Stimulated activated CD4-positive, alpha-beta T cell treated with anti-CD3 and anti-CD28 coated beads, Interleukin-4, amount 100 ng/mL, for 24 hours (primary cell): ENCODE measurements at places on chromosomes 5 and 9.

DNA sequence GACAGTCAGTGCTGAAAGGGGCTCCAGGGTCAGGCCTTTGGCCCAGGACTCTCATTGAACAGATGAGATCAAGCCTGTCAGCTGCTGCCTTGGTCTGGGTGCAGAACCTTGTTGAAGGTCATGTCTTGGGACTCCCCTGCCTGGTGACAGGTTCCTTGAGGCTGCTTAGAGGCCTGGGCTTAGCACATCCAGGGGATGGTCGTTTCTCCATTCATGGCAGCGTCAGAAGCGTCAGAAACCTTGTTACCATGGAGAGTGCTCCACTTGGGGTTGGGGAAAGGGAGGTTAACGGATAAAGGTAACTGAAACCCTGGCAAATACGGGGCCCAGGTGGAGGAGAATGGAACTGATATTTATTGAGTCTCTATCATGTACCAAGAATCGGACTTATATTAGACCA lies 8.8 kb downstream of the ARPC5L start:
- DNase-seq: no peak

DNA sequence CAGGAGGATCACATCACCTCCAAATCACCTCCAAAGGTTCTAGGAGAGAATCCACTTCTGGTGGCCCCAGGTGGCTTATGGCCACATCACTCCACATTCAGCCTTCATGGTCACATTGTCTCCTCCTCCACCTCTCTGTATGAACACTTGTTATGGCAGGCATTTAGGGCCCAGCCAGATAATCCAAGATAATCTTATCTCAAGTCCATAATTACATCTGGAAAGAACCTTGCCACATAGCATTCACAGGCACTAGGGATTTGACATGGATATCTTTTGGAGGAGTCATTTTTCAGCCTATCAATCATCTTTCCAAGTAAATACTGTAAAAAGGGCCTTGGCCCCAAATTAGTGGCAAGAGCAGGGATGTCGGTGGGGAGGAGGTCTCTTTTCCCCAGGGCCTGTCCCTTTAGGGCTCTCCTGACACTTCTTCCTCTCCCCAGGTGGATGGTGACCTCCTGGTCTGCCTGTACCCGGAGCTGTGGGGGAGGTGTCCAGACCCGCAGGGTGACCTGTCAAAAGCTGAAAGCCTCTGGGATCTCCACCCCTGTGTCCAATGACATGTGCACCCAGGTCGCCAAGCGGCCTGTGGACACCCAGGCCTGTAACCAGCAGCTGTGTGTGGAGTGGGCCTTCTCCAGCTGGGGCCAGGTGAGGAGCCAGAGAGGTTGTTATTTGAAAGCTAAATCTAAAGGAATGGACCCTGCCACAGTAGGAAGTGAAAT lies 140.9 kb downstream of the SAXO1 start:
- DNase-seq: no peak

GRCh38 chr9:129879103-129879699 lies 43.9 kb downstream of the USP20 start:
- no peak for DNase-seq

DNA sequence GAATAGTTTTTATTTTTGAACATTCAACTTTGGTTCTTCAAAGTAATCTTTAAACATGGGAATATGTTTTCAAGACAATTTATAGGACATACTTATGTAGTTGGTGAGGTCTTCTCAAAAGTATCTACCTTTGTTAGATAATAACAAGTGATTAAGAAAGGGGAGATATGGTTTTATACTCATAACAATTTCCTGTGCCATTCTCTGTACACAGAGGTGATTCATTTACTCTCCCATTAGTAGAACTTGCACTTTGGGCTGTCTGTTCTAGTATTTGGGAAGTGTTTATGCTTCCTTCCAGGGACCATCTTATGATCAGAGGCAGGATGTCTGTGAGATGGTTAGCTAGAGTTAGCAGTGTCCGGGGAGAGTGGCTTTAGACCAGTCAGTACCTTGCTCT lies 15.2 kb downstream of the LSM11 start:
- DNase-seq: no peak

- no peak for DNase-seq
These were observed 1.5 kb upstream of the RETREG1 start for GRCh38 chr5:16618138-16618897.

GRCh38 chr5:172339264-172340180 lies 56.0 kb upstream of the UBTD2 start:
- DNase-seq: no peak

DNA sequence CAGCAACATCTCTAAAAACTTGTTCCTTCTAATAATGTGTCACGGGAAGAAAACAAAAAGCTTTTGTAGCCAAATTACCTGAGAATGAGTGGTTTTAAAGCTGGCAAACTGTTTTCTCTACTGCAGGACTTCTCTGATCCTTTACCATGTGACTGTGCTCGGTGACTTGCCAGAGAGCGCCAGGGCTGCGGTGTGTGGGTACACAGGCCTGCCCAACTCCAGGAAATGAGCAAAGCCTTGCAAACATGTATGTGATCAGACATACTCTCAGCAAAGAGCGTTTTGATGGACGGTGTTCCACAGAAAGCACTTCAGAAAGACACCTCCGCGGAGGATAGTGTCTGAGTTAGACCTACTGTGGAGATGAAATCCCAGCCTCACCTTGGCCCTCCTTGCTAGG lies 157.3 kb downstream of the SPOCK1 start:
- no peak for DNase-seq

DNA sequence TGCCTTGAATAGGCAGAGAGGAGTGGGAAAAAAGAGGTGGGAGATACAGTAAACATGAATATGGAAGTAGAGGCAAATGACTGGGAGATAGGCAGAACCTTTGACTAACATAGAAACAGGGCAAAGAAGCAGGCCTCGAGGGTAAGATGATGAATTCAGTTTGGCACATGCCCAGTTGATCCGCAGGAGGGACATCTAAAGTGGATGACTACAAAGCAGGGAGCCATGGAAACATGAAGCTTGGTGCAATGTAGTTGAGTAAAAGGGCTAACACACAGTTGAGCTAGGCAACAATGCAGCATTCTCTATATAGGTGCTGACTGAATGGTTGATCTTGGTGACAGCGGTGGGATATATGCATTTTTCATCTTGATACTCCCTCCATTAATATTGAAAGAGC lies 253.8 kb downstream of the DMRT2 start:
- DNase-seq: no peak

GRCh38 chr5:89418407-89419085 lies 535.6 kb upstream of the MEF2C start:
- DNase-seq: no peak

DNA sequence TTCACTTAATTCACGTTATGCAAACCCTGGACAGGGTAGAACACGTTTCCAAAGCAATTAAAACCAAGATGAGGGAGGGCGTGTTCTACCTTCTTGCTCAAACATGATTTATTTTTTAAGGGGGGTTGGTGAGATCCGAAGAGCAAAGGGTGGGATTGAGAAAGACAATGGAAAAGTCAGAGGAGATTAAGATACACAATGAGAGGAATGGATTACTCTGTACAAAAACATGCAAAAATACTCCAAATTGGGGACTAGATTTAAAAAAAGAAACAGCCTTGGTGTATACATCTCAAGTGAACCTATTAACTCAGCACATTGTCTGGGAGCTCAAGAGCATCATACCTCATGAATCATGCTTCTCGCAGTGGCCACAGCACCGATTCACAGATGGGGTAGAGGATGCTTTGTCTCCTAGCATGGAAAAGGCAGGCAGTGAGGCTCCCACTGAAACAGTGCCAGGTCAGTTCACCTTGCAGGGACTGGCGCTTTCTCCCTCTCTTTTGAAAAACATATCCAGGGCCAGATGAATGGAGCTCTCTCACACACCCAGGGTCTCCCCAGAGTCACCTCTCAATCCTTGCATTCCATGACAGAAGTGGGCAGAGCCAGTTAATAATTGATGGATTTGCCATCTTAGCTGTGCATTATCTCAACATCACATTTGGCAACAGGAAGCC lies 459.7 kb downstream of the BNC2 start:
- DNase-seq: no peak

DNA sequence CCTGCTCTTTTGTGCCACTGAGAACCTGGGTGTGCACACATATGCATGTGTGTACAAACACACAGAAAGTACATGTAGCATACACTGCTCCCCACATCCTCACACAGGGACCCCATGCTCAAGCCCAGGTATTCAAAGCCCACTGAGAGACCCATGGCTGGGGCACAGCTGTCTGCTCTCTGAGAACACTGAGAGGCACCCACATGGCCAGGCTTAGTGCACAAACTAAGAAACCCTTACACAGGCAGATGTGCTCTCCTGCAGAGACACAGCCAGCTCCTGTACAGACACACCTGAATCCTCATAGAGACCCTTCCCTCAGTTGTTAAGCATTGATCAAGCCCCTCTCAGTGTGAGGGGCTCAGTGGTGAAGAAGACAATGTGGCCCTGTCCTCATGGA lies 92.5 kb downstream of the CACNA1B start:
- DNase-seq: no peak

GRCh38 chr9:5551368-5552150 lies 41.2 kb downstream of the PDCD1LG2 start:
- DNase-seq: no peak

DNA sequence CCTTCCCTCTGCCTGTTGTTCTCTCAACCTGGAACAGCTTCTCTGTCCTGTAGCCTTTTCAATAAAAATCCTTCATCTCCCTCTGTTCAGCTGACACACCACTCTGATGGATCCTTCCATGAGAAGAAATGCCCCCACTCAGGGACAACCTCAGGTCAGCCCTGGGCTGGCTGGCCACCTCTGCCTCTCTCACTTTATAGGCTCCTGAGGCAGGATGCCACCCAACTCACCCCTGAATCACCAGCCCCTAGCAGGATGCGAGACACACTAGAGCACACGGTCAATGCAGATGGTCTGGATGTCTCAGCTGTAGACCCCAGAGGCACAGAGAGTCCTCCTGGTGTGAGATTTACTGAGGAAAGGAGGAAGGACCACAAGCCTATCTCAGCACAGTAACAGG lies 93.8 kb downstream of the GABBR2 start:
- DNase-seq: no peak

DNA sequence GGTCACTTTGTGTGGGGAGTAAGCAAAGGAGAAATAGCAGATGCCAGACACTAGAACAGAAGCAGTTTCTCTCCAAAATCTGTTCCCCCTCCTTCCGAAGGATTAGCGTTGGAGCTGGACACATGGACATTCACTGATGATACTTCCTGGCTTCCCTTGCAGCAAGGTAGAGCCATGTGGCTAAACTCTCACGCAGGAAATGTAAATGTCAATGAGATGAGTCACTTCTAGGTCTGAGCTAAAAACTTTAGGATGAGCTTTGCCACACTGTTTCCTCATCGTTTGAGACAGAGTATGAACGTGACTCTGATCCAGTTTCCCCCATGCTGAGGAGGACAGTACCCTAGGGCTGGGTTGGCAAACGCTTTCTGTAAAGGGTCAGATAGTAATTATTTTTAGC lies 5.1 kb downstream of the BHMT2 start:
- no peak for DNase-seq

- DNase-seq: no peak
These were observed 3.6 kb downstream of the SMC5 start for GRCh38 chr9:70262366-70262765.

GRCh38 chr5:58505971-58506640 lies 14.9 kb downstream of the GAPT start:
- no peak for DNase-seq

DNA sequence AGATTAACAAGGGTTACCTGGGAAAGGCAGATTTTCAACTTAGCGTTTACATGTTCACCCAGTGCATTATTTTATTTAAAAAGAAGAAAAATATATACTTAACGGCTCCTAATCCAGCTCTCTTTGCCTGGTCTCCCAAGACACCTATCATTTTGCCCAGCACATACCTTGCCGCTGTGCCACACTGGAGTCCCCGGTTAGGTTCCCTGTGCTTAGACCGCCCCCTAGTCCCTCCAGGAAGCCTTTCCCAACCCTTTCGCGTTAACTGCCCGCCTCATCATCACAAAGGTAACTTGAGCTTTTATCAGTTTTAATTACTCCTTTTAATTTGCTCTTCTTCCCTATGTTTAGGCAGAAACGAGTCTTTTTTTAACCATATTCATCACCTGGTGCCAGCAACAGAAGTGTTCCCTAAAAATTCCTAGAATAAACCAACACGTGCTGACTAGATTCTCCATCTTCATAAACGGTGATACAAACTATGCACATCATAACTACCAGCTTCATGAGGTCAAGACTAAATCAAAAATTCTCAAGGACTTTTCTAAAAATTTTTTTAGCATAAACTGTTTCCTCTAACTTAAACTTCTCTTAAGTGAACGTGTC lies 19.7 kb downstream of the DNAJA1 start:
- DNase-seq: no peak

- DNase-seq: no peak
These were observed 40.2 kb upstream of the TAS2R1 start for GRCh38 chr5:9670371-9670770.

DNA sequence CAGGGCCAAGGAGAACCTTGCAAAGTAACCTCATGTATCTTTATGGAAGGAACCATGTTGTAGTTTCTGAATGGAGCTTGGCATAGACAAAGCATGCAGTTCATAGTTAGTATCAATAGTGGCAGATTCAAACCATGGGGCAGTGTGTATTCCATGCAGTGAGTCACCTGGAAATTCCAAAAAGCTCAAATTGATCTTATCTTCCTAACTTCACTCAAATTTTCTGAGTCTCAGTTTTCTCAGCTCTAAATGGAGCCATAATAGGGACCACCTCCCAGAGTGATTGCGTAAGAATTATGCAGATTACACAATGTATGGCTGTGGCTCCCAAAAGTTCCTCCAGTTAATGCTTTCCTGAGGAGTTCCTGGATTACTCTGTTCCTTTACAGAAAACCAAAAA lies 549.9 kb upstream of the KLF4 start:
- DNase-seq: no peak

GRCh38 chr5:83687124-83687619 lies 33.5 kb downstream of the HAPLN1 start:
- DNase-seq: no peak

- DNase-seq: no peak
These were observed 13.5 kb downstream of the EFCAB9 start for GRCh38 chr5:172207511-172207910.

DNA sequence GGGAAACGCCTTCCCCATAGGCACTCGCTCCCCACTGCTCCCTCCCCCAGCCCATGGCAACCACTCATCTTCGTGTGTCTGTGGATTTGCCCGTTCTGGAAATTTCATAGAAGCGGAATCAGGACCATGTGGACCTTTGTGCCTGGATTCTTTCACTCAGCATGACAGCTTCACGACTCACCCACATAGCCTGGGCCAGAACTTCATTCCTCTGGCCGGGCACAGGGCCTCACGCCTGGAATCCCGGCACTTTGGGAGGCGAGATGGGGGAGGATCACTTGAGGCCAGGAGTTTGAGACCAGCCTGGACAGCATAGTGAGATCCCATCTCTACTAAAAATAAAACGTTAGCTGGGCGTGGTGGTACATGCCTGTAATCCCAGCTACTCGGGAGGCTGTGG lies 12.1 kb upstream of the DIPK1B start:
- DNase-seq: no peak

- no peak for DNase-seq
These were observed 117.2 kb downstream of the SLC25A46 start for GRCh38 chr5:110855961-110856360.
